ENCODE measurements at places on chromosomes 5 and 9.

DNA sequence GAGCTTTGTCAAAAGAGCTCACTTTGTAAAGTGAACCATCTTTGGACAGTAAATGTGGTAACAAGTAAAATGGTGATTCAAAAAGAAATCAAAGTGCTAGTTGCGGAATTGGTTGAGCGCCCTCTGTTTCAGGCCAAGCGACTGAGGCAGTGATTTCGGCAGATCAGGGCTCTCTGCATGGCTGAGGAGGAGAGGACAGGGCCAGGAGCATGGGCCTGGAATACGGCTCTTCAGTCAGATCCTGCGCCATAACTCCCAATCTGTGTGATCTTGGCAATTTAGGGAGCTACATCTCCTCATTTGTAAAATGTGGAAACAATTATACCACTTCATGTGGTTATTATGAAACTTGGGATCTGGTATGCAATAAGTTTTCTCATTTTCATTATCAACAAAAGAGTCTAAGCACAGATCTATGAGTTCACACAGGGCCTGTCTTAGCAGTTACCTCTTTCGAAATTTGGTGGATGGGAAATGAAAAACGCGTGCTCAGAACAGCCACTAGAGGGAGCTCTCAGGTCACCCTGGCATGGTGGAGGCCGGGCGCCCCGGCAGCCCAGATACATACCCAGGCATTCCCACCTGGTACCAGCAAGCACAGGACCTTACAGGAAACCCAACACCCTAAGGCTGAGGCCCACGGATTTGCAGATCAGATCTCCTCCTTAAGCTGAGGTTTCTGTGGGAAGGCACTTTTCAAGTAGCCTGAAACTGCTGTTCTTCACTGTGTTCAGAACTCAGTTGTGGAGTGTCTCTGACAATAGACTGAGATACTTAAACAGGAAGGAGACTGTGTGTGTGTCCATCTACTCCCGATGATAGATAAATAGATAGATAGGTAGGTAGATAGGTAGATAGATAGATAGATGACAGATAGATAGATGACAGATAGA lies 303.7 kb downstream of the RAB3C start:
- peak; percentile 46 for DNase-seq

DNA sequence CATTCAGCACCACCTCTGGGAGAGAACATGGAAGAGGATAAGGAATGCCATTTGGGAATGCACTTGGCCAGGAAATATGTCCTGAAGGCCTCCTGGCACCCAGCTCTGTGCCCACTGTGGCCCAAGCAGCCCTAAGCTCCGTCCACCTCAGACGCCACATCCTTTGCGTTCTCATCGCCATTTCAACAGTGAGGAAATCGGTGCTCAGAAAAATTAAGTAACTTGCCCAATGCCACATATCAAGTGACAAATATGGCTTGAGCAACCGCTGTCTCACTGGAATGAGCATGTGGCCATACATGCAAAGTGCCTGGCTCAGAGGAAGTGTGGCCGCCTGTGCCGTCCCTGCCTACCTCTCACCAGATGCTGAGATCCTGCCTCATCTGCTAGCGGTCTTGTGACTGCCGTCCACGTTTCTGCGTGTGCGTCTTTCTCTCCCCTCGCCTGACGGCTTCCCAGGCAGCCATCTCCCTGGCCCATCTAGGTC lies 984 bp upstream of the DOK3 start:
- DNase-seq = no peak

DNA sequence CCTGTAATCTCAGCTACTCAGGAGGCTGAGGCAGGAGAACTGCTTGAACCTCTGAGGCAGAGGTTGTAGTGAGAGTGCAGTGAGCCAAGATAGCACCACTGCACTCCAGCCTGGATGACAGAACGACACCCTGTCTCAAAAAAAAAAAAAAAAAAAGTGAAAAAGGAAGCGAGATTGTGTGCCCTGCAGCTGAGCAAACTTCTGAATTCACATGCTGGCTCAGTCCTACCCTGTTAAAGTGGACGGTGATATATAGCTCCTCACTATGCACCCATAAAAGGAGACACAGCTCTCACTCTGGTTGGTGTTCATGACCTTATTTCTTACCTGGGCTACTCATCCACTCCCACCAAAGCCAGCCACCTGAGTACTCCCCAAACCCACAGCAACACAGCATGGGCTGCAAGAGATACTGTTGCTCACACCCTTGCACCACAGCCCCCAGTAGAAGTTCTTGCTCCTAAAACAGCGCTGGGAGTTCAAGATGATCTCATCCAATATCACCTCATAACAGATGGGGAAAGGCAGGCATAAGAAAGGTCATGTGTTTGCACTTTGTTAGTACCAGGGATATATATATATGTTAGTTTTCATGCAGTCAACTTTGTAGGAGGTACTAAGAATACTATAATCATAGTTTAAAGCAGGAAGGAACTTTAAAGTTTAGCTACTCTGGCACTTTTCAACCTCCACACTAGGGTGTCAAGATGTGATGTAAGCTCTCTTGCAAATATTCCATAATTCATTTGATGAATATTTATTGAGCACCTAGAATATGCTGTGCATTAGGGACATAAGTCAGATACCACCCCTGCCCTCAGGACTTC lies 4.0 kb downstream of the TTLL11 start:
- DNase-seq = no peak

- DNase-seq = no peak
These were observed 20.5 kb downstream of the PTGES2 start for GRCh38 chr9:128106940-128107467.

- DNase-seq = no peak
These were observed 38.2 kb downstream of the CPEB4 start for GRCh38 chr5:173926359-173926758.

- no peak for DNase-seq
These were observed 56.0 kb downstream of the NIPAL4 start for GRCh38 chr5:157516006-157516405.

DNA sequence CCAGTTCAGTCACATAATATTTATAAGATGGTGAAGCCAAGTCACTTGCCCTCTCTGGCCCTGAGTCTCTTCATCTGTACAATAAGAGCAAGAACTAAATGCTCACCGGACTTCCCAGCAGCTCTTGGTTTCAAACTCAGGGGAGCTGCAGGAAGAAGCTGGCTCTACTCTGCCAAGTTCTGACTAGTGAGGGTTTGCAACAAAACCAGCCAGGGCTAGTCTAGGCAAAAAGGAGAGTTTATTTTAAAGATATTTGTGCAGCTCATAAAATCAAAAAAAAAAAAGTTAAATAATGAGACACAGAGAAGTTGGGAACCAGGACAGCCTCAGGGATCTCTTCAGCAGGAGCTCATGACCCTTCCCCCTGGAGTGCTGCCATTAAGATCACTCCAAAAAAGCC lies 107.3 kb downstream of the DOCK2 start:
- no peak for DNase-seq

GRCh38 chr9:129037767-129038098 lies 1.3 kb downstream of the MIGA2 start:
- DNase-seq = no peak

GRCh38 chr5:36442352-36442751 lies 140.7 kb upstream of the RANBP3L start:
- no peak for DNase-seq

DNA sequence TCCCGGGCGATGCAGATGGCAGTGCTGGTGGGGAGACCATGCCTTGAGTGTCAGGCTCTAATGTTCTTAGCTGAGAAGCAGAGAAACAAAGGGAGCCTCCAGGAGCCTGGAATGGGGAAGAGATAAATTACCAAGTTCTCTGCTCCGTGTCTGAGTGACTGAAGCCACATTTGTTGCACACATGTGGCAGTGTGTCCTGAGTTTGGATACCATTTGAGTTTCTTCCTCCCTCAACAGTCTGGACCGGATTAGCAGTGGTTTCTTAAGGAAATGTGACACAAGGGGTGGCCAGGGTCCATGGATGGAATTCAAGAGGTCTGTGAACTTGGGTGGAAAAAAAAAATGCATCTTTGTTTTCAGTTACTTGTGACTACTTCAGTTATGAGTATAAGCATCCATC lies 50.7 kb upstream of the GARNL3 start:
- DNase-seq = no peak

DNA sequence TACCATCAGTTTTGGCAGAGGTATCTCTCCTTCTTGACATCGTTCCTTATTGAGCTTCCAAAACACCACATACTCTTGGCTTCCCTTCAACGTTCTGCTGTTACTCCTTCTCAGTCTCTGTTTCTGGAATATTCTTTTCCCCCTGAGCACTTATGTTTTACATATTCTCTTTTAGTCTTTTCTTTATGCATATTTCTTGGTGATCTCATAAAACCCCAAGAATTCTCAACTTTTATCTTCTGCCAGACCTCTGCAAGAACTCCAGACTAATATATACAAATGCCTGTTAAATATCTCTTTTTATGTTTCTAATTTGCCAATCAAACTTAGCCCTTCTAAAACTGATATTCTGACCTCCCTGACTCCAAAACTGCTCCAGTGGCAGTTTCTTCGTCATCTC lies 453.4 kb upstream of the CTNND2 start:
- no peak for DNase-seq

DNA sequence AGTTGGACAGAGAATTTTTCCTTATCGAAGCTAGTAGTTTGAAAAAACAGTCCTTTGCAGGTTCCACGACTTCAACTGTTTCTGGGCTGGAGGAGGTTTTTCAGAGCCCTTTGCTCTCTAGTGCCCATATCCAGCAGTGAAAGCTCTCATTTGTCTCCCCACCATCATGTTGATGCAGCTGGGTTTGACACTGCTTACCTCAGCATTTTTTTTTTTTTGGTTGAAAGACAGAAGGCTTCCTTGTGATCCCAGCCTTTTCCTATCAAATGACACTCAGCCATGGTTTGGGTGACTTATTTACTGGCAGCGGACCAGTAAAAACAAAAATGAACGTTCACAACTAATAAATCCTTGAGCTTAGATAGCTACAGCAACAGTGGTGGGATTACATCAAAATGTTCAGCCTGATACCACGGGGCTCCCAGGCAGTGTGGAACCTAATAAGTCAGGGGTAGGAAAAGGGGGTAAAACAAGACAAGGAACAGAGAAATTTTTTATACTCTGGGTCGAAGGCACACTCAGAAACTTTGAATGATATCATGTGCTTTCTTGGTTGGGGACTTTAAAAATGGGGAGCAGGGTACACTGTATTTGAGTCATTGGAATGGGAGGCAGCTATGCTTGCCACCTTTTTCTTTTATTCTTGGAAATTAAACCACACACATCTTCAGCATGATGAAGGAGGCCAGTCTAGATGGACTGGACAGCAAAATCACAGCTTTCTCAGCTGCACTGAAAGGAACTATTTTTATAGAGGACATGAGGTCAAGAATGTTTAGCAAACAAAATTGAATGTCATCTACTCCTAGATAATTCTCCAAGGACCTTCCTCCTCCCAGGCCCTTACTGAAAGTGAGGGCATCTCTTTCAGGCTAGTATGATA lies 308.9 kb upstream of the MPDZ start:
- DNase-seq = no peak

- DNase-seq = no peak
These were observed 332.0 kb downstream of the MLLT3 start for GRCh38 chr9:20290257-20290656.

DNA sequence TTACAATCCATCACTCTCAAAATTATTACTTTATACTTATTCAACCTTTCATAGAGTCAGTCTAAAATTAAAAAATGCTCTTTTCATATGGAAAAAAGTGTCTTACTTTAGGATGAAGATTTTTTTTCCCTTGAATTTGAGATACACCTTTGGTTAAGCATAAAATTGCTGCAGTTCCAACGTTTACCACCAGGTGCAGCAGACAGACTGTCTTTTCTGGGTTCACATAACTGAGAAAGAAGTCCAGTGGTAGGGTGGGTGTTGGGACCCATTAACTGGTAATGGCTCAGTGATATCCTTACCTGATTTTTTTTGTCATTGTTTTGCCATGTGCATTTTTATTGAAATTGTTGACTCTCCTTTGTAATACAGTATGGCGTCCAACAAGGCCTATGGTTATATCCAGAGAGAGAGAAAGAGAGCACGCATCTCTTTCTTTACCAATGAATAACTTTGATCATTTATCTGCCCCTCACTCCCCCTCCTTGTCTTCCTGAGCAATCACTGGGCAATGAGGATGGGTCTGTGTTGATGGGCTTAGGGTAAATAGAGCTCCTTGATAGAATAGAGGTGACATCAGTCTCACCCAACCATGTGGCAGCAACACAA lies 98.4 kb downstream of the FBXL7 start:
- no peak for DNase-seq

DNA sequence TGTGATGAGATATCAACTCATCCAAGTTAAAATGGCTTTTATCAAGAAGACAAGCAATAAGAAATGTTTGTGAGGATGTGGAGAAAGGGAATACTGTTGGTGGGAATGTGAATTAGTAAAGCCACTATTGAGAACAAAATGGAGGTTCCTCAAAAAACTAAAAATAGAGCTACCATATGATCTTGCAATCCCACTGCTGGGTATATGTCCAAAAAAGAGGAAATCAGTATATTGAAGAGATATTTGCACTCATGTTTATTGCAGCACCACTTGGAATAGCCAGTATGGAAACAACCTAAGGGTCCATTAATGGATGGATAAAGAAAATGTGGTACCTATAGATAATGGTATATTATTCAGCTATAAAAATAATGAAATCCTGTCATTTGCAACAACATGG lies 25.1 kb downstream of the PPIP5K2 start:
- DNase-seq = no peak

- no peak for DNase-seq
These were observed 172.2 kb downstream of the ZSWIM6 start for GRCh38 chr5:61504143-61504770.

- DNase-seq = no peak
These were observed 22.5 kb downstream of the HMGCS1 start for GRCh38 chr5:43290726-43291125.

DNA sequence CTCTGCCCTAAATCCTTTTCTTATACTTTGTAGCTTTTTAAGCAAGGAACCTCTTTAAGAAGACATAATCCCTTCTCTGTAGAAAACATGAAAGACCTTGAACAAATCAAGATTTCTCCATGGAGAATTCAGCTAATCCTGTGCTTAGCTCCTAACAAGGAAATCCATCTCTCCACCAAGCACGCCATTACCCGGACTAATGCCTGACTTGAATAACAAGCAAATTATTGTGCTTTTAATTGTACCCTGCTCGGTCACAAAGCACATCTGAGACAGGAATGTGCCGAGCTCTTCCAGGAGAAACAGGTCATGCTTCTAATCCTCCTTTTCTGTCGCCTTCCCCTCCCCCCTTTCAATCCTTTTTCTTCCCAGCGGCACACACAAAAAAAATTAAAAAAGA lies 141.3 kb downstream of the PSAT1 start:
- no peak for DNase-seq

GRCh38 chr9:627336-627970 lies 214.0 kb upstream of the DMRT1 start:
- DNase-seq = no peak

DNA sequence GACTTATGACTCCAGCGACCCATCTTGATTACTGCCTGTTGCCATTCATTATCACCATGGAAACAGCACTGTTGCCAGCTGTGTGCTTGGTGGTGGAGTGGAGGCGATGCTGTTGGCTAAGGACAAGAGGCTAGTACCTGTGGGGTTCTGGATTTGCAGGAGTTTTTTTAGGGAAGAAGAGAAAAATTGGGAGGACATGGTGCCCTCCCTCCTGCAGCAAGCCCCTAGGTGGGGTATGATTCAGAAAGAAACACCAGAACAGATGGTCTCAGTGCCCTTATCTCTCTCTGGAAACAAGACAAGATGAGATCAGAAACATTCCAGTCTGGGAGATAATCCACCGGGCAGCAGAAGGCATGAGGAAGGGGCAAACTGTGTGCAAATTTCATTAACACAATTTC lies 87.8 kb upstream of the TLR4 start:
- no peak for DNase-seq

Data from GM19239 (cell line).